ENCODE measurements at places on chromosomes 4 and X. TPM values are rescaled to one million over a fixed set of nuclear protein-coding genes. Genes with fewer than 3 reads are reported as not detected.

- no peaks in the 10 kb centered on the region for H3K36me3 ChIP-seq
- H3K4me1 ChIP-seq = no peaks in the 10 kb centered on the region
Measured at GRCh38 chr4:56102601-56103000, 153.9 kb downstream of the CEP135 start.

Gene GAGE2A
- not detected for total RNA-seq

Gene GSX2
- not detected for total RNA-seq

DNA sequence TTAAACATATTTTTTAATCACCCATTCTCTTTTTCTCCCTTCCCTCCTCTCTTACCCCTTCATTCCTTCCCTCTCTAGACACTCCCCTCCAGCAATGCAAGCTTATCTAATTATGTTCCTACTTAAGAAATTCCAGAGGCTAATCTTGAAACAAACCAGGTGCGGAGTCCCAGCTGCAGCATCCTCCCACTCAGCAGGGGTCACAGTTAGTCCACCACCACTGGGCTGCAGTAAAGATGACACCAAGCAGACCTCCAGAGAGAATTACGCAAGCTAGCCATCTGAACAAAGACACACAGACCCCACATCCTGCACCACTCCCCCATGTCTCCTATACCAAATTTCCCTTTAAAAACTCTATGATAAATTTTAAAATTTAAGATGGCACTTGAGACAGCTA lies 13.9 kb upstream of the SEC24B start:
- no peak for DNase-seq
- H3K4me3 ChIP-seq = no peak overlapping the region

- no peaks in the 10 kb centered on the region for H3K36me3 ChIP-seq
- no peak for DNase-seq
- H3K4me3 ChIP-seq = no peak overlapping the region
Measured at GRCh38 chr4:26670903-26671537, 87.1 kb downstream of the TBC1D19 start.

Gene TAF9B
- total RNA-seq = 18.9 TPM
